ENCODE measurements at places on chromosomes 6 and 20. TPM values are rescaled to one million over a fixed set of nuclear protein-coding genes. Genes with fewer than 3 reads are reported as not detected.

Gene BTN3A1
- 5.1 TPM for total RNA-seq

Gene STMN3
- total RNA-seq, result 71.6 TPM

Gene ZNF334
- 15.9 TPM for total RNA-seq

Gene CDSN
- not detected for total RNA-seq

Gene OR2B6
- not detected for total RNA-seq

Gene LY6G6C
- not detected for total RNA-seq

Gene CPNE5
- total RNA-seq, result 0.88 TPM

Gene BPIFB2
- total RNA-seq, result not detected

Gene SYCP2L
- 3.2 TPM for total RNA-seq

Gene VSTM2L
- total RNA-seq, result 1.3 TPM

Gene SALL4
- total RNA-seq, result 231 TPM

Gene NOX3
- total RNA-seq, result not detected

Gene FRMD1
- not detected for total RNA-seq

Gene CST4
- total RNA-seq, result not detected

Gene BPIFB1
- total RNA-seq, result not detected

Gene RIPK1
- total RNA-seq, result 20.7 TPM

Gene LGSN
- total RNA-seq, result 0.19 TPM

Gene PKIG
- 25.4 TPM for total RNA-seq

Gene BNIP5
- total RNA-seq, result not detected

Gene PROKR2
- total RNA-seq, result 3.3 TPM

Gene TMC2
- not detected for total RNA-seq

Gene PDE10A
- total RNA-seq, result 2.4 TPM

Gene C20orf144
- total RNA-seq, result 0.23 TPM
